ENCODE measurements at places on chromosomes 5 and 9. TPM values are rescaled to one million over a fixed set of nuclear protein-coding genes. Genes with fewer than 3 reads are reported as not detected.
A peak's percentile ranks its signal among the peaks of the same experiment; 100 is the strongest.

POLR1E gene
- total RNA-seq: 23.0 TPM

SLC4A9 gene
- total RNA-seq: not detected

EIF4E1B gene
- not detected for total RNA-seq

MXD3 gene
- 1.7 TPM for total RNA-seq

DNLZ gene
- total RNA-seq: 8.4 TPM

ZNF618 gene
- total RNA-seq: 2.1 TPM

GRCh38 chr5:37121465-37121864 lies 127.7 kb downstream of the CPLANE1 start:
- H3K4me3 ChIP-seq: no peak overlapping the region
- H3K27ac ChIP-seq: no peak overlapping the region
- ATAC-seq: no peak
- peaks cover 88% of the 10 kb centered on the region for H3K36me3 ChIP-seq
- H3K4me1 ChIP-seq: no peaks in the 10 kb centered on the region
- H3K27me3 ChIP-seq: no peaks in the 10 kb centered on the region

- no peaks in the 10 kb centered on the region for H3K27me3 ChIP-seq
- H3K27ac ChIP-seq: no peak overlapping the region
These were observed 31.3 kb downstream of the IPPK start for GRCh38 chr9:92638621-92639101.

DNA sequence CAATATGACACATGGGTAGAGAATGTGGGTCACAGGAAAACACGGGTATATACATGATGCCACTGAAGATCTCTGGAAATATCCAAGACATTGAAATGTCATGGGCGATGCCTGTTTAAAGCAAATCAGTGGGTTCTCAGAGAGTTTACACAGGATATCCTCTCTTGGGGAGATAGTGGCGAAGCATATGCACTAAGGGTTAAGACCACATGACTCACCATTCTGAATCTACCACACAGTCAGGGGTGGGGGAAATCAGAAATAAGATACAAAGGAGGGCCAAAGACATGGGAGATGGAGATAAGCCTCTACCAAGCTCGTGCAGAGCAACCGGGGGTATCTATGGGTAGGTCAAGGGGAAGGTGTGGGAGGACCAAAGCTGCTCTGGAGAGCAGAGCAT lies 58.8 kb downstream of the SH3PXD2B start:
- H3K27ac ChIP-seq: no peak overlapping the region
- H3K27me3 ChIP-seq: no peaks in the 10 kb centered on the region
- H3K36me3 ChIP-seq: no peaks in the 10 kb centered on the region
- no peak for ATAC-seq

GRCh38 chr5:87686975-87687374 lies 274.2 kb upstream of the CCNH start:
- H3K4me1 ChIP-seq: no peaks in the 10 kb centered on the region
- no peak for ATAC-seq
- no peak overlapping the region for H3K27ac ChIP-seq

DNA sequence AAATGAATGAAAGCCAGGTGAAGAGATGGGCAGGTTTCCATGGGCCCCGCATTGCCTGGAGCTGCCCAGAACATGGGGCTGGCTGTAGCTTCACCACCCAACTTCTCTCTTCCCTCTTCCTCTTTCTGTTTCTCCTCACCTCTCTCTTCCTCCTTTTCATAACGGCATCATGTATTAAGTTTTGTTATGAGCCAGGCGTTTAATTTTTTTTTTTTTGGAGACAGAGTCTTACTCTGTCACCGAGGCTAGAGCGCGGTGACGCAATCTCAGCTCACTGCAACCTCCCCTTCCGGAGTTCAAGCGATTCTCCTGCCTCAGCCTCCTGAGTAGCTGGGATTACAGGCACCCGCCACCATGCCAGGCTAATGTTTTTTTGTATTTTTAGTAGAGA lies 13.0 kb upstream of the SPINK4 start:
- H3K36me3 ChIP-seq: no peaks in the 10 kb centered on the region
- no peak overlapping the region for H3K4me3 ChIP-seq
- no peaks in the 10 kb centered on the region for H3K27me3 ChIP-seq
- H3K27ac ChIP-seq: no peak overlapping the region

DNA sequence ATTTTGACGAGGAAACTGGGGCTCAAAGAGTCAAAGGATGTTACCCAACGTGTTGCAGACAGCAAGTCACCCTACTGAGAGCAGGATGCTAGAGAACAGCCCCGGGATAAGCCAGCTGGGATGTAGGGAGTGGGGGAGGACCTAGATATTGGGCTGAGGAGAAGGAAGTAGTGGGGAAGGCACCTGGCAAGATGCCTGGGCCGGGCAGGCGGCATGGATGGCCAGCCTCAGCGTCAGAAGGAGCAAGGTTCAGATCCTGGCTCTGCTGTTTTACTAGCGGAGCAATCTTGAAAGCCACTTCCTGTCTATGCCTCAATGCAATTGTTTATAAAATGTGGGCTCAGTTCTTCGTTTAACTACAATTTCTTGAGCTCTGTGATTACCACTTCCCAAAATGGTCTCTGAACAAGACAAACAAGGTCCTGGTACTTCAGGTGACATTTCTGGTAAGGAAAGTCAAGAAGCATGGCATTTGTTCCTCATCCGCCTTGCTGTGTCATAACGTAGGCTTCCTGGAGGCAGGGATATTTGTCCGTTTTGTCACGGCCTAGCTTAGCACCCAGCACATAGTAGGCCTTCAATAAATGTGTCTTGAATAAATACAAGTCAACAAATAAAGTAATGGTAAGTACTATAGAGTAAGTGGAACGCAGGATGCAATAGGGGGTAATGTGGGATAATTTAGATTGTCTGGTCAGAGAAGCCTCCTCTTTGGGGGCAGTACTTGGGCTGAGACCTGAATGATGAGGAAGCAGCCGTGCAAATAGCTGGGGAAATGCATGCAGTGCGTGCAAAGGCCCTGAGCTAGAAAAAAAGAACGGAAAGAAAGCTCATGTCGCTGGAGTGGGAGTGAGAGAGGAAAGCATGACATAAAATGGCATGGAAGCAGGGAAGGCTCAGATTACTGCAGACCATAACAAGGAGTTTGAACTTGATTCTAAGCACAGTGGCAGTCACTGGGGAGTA lies 70.5 kb downstream of the SMIM23 start:
- no peak overlapping the region for H3K27ac ChIP-seq
- H3K4me1 ChIP-seq: no peaks in the 10 kb centered on the region
- no peak overlapping the region for H3K4me3 ChIP-seq
- no peaks in the 10 kb centered on the region for H3K36me3 ChIP-seq
- no peak for ATAC-seq

GRCh38 chr5:120229036-120229435 lies 235.1 kb upstream of the PRR16 start:
- H3K36me3 ChIP-seq: no peaks in the 10 kb centered on the region
- no peak overlapping the region for H3K27ac ChIP-seq
- H3K4me1 ChIP-seq: no peaks in the 10 kb centered on the region
- no peaks in the 10 kb centered on the region for H3K27me3 ChIP-seq
- H3K4me3 ChIP-seq: no peak overlapping the region

- no peaks in the 10 kb centered on the region for H3K36me3 ChIP-seq
- no peak for ATAC-seq
- H3K4me1 ChIP-seq: no peaks in the 10 kb centered on the region
- H3K27me3 ChIP-seq: no peaks in the 10 kb centered on the region
These were observed 48.2 kb downstream of the HMHB1 start for GRCh38 chr5:143860211-143860610.

DNA sequence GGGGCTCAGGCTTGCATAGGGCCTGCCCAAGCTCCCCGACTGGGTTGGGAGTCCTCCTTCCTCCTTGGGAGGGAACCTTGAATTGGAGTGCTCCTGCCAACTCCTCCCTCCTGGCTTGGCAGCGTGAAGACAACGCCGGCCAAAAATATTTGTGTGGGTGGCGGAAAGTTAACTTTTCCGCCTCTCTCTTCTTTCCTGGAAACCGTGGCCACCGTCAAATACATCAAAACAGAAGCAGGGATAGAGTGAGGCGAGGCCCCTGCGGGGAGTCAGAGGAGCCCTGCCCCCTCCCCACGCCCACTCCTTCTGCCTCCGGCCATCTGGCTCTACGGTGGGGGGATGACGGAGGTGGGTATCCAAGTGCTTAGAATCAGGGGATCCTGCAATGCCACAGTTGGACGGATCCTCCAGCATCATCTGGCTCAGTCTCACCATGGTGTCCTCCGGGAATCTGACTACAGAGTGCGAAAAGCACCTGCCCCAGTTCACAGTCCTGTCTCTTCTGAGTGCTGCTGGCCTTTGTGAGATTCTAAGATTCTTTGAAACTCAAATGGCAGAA lies 25.2 kb upstream of the SYNPO start:
- H3K4me3 ChIP-seq: no peak overlapping the region
- peaks cover 4% of the 10 kb centered on the region for H3K4me1 ChIP-seq
- H3K27me3 ChIP-seq: no peaks in the 10 kb centered on the region
- peak; percentile 37 for ATAC-seq

DNA sequence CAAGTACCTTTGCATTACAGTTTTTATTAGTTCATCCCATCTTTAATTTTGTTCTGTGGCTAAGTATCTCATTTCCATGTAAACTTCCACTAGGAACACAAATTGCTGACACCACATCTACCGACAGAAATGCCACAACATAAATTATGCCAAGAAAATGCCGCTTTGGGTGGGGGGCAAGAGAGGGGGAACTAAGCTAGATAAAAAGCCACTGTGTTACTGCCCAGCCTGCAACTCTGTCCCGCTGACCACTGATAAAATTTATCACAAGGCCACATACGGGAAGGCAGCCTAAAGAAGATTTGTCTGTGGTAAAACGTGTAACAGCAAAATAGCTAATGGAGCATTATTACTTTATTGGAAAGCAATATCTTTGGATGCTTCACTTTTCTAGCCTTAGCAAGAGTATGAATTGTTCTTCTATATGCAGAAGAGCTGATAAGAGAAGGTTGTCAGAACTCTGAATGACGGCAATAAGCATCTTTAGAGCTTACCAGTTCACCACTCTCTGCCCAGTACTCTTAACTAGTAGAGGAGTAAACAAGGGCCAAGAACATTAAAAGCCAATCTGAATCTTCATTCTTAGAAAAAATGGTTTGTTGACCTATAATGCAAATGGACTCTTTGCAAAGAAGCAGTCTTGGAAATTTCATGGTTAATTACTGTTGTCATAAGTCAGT lies 172.2 kb upstream of the MEF2C start:
- H3K27ac ChIP-seq: no peak overlapping the region
- no peak for ATAC-seq
- no peaks in the 10 kb centered on the region for H3K27me3 ChIP-seq
- H3K4me1 ChIP-seq: no peaks in the 10 kb centered on the region

GRCh38 chr9:137228968-137229896 lies 1.5 kb upstream of the SLC34A3 start:
- no peak for ATAC-seq
- H3K27me3 ChIP-seq: peaks cover 83% of the 10 kb centered on the region
- H3K27ac ChIP-seq: no peak overlapping the region

DNA sequence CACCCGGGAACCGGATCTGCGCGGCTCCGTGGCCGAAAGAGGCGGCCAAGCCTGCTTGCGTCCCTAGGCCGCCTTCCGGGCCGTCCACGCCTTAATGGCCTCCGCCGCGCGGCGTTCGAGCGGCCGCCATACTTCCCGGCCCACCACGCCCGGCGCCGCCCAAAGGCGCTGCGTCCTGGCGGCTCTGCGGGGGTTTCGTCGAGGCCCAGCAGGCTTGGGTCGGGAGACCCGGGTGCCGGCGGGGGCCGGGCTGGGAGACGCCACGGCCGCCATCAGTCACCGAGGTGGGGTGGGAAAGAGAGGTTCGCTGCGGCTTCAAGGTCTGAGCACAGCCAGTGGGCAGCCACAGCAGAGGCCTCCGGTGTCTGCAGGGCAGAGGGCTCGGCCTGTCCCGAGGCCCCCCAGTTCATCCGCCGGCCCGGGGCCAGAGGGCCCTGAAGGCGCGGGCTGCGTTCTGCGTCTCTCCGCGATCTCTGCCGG lies 545.8 kb upstream of the CDH10 start:
- no peaks in the 10 kb centered on the region for H3K36me3 ChIP-seq
- H3K27me3 ChIP-seq: no peaks in the 10 kb centered on the region
- no peaks in the 10 kb centered on the region for H3K4me1 ChIP-seq
- ATAC-seq: no peak

DNA sequence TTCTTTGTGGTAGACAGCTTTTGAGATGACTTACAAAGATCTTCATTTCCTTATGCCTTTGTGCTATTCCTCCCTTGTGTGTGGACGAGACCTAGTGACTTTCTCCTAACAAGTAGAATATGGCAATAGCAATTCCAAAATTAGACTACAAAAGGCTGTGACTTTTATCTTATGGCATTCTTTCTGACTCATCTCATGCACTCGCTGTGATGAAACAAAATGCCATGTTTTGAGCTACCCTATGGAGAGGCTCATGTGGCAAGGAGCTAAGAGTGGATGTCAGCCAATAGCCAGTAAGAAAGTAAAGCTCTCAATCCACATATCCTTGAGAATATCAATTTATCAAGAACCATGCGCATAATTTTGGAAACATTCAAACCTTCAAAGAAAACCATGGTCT lies 380.5 kb upstream of the SMC2 start:
- H3K27me3 ChIP-seq: no peaks in the 10 kb centered on the region
- H3K4me3 ChIP-seq: no peak overlapping the region
- no peak overlapping the region for H3K27ac ChIP-seq
- H3K4me1 ChIP-seq: no peaks in the 10 kb centered on the region

DNA sequence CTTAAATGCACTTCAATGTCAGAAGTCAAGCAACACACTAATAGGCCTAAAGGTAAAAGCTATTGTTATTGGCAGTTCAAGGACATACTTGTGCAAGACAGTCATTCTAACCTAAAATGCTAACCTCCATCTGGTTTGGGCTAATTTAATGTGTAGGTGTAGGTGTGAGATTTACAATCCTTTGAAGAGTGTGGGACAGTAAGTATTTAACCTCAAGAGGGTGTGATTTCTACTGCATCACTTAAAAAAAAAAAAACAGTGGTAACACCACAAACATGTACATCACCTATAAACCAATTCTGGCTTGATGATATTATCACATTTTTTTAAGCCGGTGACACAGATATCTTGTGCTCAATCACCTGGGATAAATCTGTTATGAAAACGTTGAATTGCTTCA lies 127.5 kb upstream of the MEF2C start:
- ATAC-seq: no peak
- H3K27me3 ChIP-seq: no peaks in the 10 kb centered on the region
- H3K27ac ChIP-seq: no peak overlapping the region
- H3K4me1 ChIP-seq: peaks cover 4% of the 10 kb centered on the region
- no peak overlapping the region for H3K4me3 ChIP-seq

DNA sequence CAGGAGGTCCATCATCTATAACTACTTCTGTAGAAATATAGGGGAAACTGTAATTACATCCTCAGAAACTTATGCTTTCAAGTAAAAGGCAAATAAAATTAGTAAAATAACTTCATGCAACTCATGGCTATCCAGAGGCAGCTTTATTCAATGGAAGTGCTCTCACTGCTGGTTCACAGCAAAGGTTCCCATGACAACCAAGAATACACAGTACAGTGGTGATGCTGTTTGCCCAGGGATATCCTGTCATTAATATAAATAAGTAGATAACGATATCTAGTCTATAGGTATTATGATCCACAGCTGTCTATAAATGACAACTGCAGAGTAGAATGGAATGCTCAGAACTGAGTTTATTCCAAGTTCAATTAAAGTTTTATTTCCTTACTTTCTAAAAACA lies 390.3 kb downstream of the PDE4D start:
- H3K4me3 ChIP-seq: no peak overlapping the region
- no peak overlapping the region for H3K27ac ChIP-seq
- no peak for ATAC-seq
- no peaks in the 10 kb centered on the region for H3K27me3 ChIP-seq

- H3K27me3 ChIP-seq: no peaks in the 10 kb centered on the region
- no peak for ATAC-seq
- H3K4me3 ChIP-seq: no peak overlapping the region
These were observed 611.0 kb upstream of the KLF4 start for GRCh38 chr9:108100571-108100970.

GRCh38 chr5:116576053-116576713 lies 1.6 kb upstream of the SEMA6A start:
- no peaks in the 10 kb centered on the region for H3K36me3 ChIP-seq
- H3K27me3 ChIP-seq: peaks cover 19% of the 10 kb centered on the region
- peak overlapping the region; percentile 81 for H3K27ac ChIP-seq
- ATAC-seq: peak; percentile 44
- H3K4me1 ChIP-seq: peaks cover 54% of the 10 kb centered on the region

All from gastroesophageal sphincter (tissue), 4 donors.